SJSA1 (cell line): ENCODE measurements at places on chromosomes 13 and 19. TPM values are rescaled to one million over a fixed set of nuclear protein-coding genes. Genes with fewer than 3 reads are reported as not detected.

The LHFPL6 gene
- 68.9 and 76.3 TPM in 2 replicates for total RNA-seq

The ZNF724 gene
- total RNA-seq: 6.0 and 13.1 TPM in 2 replicates

The ZNF582 gene
- 0.87 TPM in 1 of 2 replicates, not detected in the other for total RNA-seq

The ZNF563 gene
- total RNA-seq: 0.45 and 1.2 TPM in 2 replicates

The TEX29 gene
- 0.82 TPM in 1 of 2 replicates, not detected in the other for total RNA-seq

The ZNF547 gene
- total RNA-seq: 1.6 and 4.1 TPM in 2 replicates

- H3K27ac ChIP-seq: no peak overlapping the region
- no peaks in the 10 kb centered on the region for H3K36me3 ChIP-seq
- H3K4me1 ChIP-seq: peaks cover 31% of the 10 kb centered on the region
These were observed 282.0 kb downstream of the DNAJC15 start for GRCh38 chr13:43305416-43305815.

GRCh38 chr19:17079710-17080439, 4.3 kb downstream of the MYO9B start:
- DNase-seq: peak; percentile 95
- no peaks in the 10 kb centered on the region for H3K27me3 ChIP-seq
- H3K36me3 ChIP-seq: peaks cover 30% of the 10 kb centered on the region
- peaks cover 40% of the 10 kb centered on the region for H3K4me1 ChIP-seq
- H3K27ac ChIP-seq: peak overlapping the region; percentile 87

DNA sequence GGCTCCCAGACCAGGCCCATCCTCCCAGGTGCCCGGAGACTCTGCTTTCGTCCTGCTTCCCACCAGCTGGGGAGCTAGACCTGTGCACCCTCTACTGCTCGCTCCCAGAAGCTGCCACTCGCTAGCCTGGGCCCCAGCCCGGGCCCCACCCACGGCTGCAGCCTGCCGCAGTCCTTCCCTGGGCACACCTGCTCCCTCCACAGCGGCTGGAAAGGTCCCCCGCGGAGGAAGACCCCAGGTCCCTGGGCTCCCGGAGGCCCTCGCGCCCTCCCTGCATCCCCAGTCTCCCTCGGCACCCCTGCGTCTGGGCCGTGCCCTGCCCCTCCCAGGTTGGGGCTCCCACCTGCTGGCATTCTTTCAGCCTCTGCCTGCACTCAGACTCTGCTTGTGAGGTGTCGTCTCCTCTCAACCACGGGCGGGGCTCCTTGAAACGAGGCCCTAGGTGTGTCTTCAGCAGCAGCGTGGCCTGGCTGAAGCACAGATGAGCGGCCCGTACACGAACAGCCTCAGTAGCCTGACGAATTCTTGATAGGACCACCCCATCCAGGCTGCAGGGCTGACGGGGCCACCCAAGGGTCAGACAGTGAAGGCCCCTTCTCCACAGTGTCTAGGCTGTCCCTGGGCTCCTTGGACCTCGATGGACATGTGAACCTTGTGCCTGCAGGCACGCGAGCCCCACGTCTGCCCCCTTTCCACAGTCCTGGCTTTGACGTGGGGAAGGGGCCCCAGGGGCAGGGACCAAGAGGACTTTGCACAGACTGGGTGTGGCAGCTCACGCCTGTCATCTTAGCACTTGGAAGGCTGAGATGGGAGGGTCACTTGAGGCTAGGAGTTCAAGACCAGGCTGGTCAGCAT, 27.9 kb downstream of the DOT1L start:
- DNase-seq: no peak
- no peaks in the 10 kb centered on the region for H3K27me3 ChIP-seq
- H3K4me3 ChIP-seq: no peak overlapping the region

DNA sequence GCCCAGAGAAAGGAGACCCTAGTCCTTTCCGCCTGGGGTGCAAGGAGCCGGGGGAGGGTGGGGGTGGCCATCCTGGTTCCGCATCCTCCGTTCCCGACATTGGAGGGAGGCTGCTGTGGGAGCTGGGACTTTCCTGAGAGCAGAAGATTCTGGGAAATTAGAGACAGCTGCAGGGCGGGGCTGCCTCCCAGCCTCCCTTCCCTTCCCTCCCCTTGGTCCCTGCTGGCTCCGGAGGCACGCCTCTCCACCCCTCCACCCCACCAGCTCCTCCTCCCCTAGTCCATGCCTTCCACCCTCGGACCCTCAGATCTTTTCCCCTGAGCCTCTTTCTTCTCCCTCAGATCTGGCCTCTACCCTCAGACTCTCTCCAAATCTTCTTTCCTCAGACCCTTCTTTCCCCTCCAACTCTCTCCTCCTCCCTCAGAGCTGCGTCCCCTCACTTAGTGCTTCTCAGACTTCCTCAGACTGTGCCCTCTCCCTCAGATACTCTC, 3.1 kb upstream of the BCL3 start:
- H3K4me3 ChIP-seq: no peak overlapping the region
- peak overlapping the region; percentile 68 for H3K27ac ChIP-seq
- peaks cover 68% of the 10 kb centered on the region for H3K4me1 ChIP-seq
- H3K27me3 ChIP-seq: no peaks in the 10 kb centered on the region

- no peak for DNase-seq
- no peak overlapping the region for H3K4me3 ChIP-seq
- no peaks in the 10 kb centered on the region for H3K27me3 ChIP-seq
- H3K36me3 ChIP-seq: peaks cover 88% of the 10 kb centered on the region
- H3K4me1 ChIP-seq: peaks cover 8% of the 10 kb centered on the region
These were observed 12.3 kb downstream of the DDX39A start for GRCh38 chr19:14406645-14407401.

DNA sequence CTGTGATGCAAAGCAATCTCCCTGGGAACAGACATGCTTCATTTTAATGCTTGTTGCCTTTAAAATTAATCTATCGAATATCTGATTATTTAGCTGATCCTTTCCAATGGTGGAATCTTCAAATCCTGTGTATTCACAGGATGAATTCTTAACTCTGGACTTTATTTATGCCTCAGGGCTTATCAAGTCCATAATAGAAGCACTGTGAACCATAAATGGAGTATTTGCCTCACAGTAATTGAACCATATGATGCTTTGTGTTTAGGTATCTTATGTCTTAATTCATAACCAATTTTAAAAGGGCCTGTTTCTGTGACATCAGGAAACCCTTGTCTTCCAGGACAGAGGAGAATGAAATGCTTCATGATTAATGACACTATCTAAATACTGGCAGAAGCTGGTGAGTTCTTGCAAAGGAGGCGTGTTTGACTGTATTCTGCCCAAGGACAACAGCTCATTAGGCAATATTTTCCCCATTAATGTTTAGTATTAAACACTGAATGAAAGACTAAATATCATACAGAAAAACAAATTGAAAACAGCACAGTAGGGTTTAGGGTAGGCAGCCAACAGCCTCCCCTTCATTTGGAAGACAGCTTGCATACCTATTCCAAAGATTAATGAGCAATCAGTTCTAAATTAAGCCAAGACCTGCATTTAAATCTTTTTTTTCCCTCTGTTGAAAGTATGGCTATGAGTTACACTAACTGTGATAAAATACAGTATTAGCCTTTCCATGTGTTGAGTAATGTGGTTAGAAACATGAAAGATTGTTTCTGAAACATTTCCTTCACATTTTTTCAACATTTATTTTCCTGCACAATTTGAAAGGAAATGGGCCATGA, 709.4 kb downstream of the PCDH9 start:
- no peak overlapping the region for H3K27ac ChIP-seq
- H3K4me3 ChIP-seq: no peak overlapping the region
- no peaks in the 10 kb centered on the region; the same call in 1 of the 2 replicates for H3K27me3 ChIP-seq
- DNase-seq: no peak

- no peak overlapping the region for H3K4me3 ChIP-seq
- no peak for DNase-seq
- no peaks in the 10 kb centered on the region for H3K27me3 ChIP-seq
- H3K4me1 ChIP-seq: peaks cover 23% of the 10 kb centered on the region
These were observed 9.6 kb upstream of the KLF16 start for GRCh38 chr19:1872807-1873523.

DNA sequence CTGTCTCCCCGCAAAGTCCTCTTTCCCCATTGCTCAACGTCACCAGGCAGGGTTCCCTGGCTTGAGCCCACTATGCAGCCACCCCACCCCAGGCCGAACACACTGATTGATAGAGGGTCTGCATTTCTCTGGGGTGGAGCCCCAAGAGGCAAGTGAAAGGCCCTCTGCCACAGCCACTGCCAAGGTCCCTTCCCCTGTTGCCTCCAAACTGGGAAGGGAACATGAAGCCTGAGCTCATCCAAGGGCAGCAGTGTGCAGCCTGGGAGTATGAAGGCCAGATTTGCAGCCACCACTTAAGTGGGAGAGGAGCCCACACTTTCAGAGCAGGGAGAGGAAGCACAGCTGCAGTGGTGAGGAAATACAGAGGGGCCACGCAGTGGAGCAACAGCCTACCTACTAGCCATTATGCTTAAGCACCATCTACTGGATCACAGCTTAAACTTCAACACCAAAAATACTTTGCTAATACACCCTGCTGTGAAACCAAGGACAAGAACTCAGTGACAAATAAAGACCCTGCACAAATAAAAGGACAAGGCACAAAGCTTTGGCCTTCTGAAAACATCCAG, 48.6 kb downstream of the UBL3 start:
- no peak overlapping the region for H3K27ac ChIP-seq
- DNase-seq: no peak
- H3K27me3 ChIP-seq: no peaks in the 10 kb centered on the region

GRCh38 chr13:28220166-28220565, 81.8 kb downstream of the PAN3 start:
- no peaks in the 10 kb centered on the region for H3K4me1 ChIP-seq
- H3K4me3 ChIP-seq: no peak overlapping the region
- 0 out of 2 replicates have a peak, but pooled peaks cover 4% of the 10 kb centered on the region for H3K36me3 ChIP-seq

- no peak overlapping the region for H3K27ac ChIP-seq
- H3K27me3 ChIP-seq: no peaks in the 10 kb centered on the region
- no peak for DNase-seq
- no peaks in the 10 kb centered on the region for H3K4me1 ChIP-seq
These were observed 1137.1 kb downstream of the OLFM4 start for GRCh38 chr13:54165581-54166215.
